Glomerular endothelial cell (primary cell): ENCODE measurements at places on chromosomes 1 and 21. TPM values are rescaled to one million over a fixed set of nuclear protein-coding genes. Genes with fewer than 3 reads are reported as not detected.

CA14 gene
- total RNA-seq = not detected in 2 replicates

DNA sequence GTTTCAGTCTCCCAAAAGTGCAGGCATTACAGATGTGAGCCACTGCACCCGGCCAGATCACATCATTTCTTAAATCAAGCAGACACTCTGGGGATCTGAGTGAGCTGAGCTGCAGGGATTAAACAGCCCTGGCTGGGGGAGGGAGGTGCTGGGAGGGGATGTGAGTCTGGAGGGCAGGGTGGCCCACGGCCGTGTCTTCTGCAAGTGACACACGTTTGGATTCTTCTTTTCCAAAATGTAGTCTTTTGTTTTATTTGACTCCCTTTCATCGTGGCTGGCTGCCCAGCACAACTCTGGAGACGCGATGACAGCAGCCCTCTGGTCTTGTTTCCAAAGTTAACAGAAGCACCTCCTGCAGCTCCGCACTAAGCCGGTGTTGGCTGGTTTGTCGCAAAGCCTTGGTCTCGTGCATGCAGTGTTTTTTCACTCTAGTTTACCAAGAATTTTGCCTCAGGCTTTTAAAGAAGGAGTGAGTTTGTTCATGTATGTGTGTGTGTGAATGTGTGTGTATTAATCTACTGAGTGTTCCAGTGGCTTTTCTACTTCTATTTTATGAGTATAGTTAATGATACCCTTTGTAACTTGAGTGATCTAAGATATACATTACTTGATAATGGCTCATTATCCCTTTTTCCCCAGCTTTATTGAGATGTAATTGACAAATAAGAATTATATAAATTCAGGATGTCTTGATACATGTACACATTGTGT, 2.8 kb upstream of the KRTAP10-5 start:
- DNase-seq = no peak

SYCP1 gene
- not detected in 2 replicates for total RNA-seq

DNA sequence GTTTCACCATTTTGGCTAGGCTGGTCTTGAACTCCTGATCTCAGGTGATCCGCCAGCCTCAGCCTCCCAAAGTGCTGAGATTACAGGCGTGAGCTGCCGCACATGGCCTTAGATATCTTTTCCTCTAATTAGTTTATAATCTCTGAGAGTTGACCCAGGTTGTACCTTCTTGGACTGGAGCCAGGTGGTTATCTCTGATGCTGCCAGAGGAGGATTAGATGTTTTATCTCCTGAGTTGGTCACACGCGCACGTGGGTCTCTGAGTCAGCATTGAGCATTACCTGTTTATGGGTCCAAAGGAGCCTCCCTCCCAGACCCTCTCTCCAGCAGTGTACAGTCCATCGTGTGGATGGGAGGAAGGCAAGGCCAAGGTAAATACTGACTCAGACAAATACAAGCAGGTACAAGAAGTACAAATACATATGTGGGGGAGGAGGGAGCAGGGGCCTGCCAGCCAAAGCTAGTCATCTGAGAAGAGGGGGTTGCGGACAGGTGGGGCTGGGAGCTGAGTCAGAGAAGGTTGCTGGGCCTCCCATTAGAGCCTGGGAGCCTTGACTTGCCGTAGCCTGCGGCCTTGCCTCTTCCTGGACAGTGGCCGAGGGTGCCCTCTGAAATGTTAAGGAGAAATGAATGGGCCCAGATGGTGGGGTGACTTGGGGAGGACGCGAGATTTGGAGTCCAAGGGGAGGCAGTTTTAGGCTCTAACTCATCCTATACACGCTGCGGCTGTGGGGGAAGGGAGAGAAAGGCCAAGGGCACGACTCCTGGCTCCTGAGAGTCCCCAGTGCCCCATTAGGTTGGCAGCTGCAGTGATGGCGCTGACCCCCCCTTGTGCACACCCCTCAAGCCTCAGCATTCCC, 13.1 kb downstream of the IL6R start:
- DNase-seq = no peak

SLC45A1 gene
- total RNA-seq = 2.2 and 2.7 TPM in 2 replicates

GRCh38 chr1:225828706-225829345, 18.9 kb downstream of the EPHX1 start:
- DNase-seq = no peak

JAM2 gene
- total RNA-seq = 8.0 and 8.5 TPM in 2 replicates

IFI44 gene
- 8.2 and 35.1 TPM in 2 replicates for total RNA-seq

DNA sequence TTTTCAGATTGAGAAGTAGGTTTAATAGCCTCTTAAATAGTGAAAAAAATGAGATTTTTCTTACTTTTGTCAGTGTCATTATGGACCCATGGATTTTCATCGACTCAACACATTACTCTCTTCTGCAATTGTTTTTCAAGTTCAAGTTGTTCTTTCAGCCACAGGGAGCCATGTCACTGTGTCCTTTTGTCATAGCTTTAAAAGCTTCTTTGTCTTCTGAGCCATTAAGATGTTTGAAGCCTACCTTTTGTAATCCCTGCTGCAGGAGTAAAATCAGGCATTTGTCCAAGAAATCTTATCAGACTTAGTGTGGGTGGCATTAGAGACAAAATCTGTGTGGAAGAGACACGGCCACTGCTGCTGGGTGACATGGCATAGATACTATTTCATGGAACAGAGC, 92.8 kb upstream of the ZP4 start:
- no peak for DNase-seq

- DNase-seq = no peak
Observed at GRCh38 chr1:110673197-110673701, 1.5 kb downstream of the KCNA3 start.

GRCh38 chr1:215219372-215219771, 136.8 kb downstream of the KCNK2 start:
- no peak for DNase-seq

DNA sequence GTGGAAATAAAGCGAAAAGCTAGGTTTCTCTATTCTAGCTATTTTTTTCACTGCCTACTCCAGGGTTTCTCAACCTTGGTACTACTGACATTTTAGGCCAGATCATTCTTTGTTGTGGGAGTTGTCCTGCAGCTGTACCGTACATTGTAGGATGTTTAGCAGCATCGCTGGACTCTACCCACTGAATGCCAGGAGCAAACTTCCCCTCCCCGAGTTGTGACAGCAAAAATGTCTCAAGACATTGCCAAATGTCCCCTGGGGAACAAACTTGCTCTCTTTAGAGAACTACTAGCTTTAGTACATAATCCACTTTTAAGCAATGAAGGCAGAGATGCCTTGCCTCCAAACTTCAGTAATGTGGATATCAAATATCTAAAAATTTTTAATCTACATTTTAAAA, 122.8 kb downstream of the PLPPR5 start:
- DNase-seq = no peak

GRCh38 chr1:17630048-17630830, 90.7 kb downstream of the ARHGEF10L start:
- DNase-seq = no peak

PLA2G2F gene
- not detected in 2 replicates for total RNA-seq

- DNase-seq = no peak
Observed at GRCh38 chr1:205840146-205840923, 9.6 kb downstream of the PM20D1 start.
